CD8-positive, alpha-beta memory T cell (primary cell): ENCODE measurements at places on chromosomes 1 and 21.

DNA sequence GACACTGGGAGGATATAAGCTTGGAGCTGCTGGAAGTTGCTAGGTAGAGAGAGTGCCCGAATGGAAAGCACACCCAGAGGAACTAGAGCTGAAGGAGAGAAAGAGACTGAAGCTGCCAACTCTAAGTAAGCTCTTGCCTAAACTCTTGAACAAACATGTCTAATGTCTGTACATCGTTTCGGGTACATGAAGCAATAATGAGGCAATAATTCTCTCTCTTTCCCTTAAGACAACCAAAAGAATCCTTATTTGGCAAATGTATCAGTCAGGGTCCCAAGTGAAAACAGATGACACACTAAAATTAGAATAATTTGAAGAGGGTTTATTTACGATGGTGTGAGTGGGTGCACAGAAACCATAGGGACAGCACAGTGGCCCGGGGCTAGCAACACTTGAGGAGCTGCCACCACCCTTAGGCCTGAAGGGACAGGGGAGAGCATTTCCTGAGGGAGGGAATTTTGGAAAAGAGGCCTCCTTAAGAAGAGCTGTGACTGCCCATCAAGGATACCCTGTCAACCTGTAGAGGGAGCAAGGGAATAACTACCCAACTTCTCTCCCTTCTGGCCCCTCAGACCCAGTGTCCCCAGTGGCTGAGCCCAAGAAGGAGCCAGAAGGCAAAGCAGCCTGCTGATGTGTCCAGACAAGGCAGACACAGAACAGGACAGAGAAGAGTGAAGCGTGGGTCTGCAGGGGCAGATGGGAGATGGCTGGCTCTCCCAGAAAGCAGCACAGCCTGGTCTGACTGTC lies 36.1 kb upstream of the KHDRBS1 start:
- DNase-seq, result no peak

DNA sequence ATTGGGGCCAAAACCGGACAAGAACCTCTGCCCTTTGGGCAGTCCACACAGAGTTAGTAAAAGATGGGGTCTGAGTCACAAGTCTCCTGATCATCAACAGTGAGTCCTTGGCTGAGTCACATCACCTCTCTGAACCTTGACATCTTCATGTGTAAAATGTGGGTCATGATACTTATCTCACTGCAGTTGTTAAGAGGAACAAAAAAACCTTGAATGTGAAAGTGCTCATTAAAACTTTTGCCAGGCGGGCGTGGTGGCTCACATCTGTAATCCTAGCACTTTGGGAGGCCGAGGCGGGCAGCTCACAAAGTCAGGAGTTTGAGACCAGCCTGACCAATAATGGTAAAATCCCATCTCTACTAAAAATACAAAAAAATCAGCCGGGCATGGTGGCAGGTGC lies 15.7 kb downstream of the S100A16 start:
- no peak for DNase-seq

- DNase-seq, result no peak
Measured at GRCh38 chr1:233114860-233115259, 164.4 kb downstream of the NTPCR start.

DNA sequence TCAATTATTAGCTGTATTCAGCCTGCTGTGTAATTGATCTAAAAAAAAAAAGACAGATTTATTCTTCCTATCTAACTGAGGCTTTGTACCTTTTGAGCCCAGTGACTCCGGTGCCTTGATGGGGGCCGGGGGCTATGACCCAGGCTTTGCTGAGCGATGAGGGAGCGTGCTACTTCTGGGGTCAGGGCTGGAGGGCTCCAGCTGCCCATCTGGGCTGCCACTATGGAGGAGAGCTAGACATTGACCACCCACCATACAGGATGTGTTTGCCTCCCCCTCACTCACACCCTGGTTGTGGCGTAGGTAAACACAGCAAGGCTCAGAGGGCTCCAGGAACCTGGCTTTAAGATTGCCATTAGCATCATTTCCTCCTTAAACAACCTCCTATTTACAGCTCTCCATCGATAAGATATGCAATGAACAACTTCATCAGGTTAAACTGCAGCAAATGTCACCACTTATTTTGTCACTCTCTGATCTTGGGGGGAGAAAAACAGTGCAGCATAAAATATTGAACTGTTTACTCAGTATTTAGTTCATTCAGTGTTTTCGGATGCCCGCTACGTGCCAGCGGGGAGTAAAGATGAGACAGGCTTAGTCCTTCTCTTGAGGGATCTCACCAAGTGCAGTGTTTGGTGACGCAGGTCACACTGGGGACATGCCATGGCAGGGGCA lies 231.6 kb downstream of the KIF26B start:
- no peak for DNase-seq

DNA sequence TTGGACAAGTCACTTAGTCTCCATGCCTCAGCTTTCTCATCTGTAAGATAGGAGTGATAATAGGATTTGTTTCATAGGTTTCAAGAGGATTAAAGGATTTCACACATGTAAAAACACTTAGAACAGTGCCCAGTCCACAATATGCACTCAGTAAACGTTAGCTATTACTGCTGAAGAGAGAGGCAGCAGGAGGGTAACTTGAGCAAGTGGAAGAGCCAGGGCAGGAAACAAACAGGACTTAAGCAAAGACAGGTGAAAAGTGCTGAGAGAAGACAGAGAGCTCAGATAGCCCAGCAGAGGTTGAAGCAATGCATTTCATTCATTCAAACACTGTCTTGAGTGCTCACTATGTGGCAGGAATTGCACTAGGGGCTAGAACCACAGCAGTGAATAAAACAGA lies 21.1 kb upstream of the H3-3A start:
- DNase-seq, result no peak

GRCh38 chr1:93750955-93751354 lies 69.3 kb upstream of the BCAR3 start:
- no peak for DNase-seq

DNA sequence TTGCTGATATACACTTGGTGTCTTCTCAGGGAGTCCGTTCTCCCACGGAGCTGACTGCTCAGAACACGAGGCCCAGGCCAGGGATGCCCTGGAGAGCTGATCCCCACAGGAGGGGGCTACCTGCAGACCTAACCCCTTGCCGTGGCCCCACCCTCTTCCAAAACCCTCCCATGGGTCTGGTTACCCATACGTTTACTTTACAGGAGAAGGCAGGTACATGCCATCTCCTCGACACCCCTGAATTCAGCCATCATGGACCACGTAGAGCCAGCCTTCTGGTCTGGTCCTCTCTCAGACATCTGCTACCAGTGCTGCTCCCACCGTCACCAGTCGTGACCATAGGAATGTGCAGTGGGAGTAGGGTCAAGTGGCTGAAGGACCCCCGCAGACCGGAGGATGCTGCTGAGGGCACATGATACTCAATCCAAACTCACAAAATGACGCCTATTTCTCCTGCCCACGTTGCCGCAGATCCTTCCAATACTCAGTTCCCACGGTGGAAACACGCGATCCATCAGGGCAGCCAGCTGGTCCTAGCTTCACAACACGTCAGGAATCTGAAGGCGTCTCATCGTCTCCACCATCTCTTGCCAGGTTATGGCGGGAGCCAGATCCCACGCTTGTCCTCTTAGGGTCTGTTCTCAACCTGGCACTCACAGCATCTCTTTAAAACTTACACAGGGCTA lies 26.7 kb downstream of the PGBD5 start:
- DNase-seq, result no peak

- no peak for DNase-seq
Measured at GRCh38 chr21:45364468-45365185, 40.3 kb upstream of the COL18A1 start.

DNA sequence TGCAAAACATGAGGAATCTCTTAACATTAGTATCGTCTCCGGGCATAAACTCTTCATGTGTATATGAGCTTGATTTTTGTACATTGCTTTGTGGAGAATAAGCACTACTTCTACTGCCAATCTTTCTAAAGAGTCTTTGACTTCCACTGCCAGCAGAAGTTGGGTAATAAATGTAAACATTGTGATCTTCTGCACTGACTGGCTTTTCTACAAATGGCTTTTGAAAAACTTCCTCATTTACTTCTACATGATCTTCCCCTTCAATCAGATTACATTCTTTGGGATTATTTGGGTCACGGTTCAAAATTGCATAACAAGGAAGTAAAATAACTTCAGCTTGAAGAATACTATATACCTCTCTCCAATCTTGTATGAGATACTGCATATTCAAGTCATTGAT lies 30.4 kb upstream of the SLC44A5 start:
- no peak for DNase-seq

DNA sequence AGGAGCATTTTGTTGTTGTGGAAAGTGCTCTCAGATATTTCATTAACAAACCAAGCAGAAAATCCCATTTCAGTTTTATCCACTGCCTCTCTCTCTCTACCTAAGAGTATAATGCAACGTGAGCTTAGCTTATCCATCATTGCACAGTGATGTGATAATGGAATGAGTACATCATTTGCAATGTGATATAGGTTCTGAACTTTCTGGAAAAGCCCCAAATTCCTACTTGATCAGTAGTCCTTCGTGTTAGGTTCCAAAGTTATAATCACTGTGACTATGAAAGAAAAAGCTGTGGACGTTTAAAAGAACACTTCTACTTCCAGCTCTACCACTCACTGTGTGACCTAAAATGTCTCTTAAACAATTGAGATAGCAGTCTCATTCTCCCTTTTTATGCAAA lies 76.4 kb upstream of the PRMT6 start:
- no peak for DNase-seq

DNA sequence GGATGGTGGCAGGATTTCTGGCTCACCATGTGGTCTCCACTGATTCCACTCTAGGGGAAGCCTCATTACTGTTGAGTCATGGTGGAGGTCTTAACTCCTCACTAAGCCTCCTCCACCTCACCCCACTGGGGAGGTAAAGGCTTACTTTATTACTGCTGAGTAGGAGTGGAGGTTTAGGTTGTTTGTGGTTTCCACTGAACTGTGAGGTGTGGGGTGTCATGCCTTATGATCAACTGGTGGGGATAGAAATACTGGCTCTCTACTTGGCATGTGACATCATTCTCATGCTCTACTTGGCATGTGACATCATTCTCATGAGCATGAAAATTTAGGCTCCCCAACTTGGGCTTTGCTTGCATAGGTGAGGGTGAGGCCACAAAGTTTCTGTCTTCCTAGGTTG lies 35.6 kb downstream of the COL6A1 start:
- no peak for DNase-seq

DNA sequence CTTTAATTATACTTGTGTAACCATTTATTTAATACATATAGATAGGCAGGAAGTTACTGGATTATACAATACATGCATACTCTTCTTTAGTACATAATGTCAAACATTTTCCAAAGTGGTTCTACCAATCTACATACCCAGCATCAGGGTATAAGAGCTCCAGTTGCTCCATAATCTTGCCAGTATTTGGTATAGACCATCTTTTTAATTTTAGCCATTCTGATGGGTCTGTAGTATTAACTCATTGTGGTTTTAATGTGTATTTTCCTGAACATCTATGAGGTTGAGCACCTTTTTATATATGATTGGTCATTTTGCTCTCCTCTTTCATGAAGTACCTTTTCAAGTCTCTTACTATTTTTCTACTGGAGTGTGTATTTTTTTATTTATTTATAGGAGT lies 32.1 kb downstream of the EBNA1BP2 start:
- DNase-seq, result no peak

DNA sequence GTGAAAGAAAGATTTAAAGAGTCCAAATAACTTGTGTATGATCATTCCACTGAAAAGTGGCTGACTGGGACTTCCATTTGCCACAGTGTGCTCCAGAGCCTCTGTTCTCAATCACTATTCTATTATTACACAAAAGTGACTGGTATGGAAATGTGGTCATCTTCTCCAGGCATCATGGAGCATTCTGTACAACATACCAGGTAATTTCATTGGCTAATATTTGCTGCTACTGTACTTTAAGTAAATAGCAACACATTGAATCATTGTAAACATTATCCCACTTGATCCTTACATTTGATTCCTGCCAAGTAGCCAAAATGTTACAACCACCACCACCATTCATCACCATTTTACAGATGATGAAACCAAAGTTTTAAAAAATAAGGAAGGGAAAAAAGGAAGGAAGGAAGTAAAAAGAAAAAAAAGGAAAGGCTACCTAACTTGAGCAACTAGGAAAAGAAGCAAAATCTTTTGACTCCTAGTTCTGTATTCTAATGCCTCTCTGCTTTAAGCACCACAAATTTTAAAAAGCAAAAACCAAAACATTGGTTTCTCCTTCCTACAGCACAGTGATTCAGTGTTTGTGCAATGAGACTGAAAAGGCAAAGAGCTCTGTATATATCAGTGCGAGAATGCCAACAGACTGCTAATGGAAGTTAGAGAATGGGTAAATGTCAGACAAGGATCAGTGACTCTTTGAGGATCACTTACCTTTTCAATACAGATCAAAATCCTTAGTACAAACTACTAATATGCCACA lies 361.4 kb upstream of the PTBP2 start:
- no peak for DNase-seq

DNA sequence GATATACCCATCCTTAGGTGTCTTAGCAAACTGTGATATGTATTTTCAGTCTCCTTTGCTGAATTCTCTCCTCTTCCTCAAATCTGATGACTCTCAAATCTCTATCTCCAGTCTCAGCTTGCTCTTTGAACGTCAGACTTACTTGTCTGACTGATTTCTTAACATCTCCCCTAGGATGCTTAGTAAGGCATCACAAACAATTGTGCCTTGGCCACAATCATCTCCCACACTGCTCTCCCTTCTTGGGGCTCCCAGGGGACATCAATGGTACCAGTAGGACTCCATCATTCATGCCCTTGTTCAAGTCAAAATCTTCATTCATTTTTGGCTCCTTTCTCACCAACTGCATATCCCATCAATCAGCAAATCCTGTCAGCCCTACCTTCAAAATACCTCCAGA lies 42.0 kb downstream of the GNG12 start:
- no peak for DNase-seq

DNA sequence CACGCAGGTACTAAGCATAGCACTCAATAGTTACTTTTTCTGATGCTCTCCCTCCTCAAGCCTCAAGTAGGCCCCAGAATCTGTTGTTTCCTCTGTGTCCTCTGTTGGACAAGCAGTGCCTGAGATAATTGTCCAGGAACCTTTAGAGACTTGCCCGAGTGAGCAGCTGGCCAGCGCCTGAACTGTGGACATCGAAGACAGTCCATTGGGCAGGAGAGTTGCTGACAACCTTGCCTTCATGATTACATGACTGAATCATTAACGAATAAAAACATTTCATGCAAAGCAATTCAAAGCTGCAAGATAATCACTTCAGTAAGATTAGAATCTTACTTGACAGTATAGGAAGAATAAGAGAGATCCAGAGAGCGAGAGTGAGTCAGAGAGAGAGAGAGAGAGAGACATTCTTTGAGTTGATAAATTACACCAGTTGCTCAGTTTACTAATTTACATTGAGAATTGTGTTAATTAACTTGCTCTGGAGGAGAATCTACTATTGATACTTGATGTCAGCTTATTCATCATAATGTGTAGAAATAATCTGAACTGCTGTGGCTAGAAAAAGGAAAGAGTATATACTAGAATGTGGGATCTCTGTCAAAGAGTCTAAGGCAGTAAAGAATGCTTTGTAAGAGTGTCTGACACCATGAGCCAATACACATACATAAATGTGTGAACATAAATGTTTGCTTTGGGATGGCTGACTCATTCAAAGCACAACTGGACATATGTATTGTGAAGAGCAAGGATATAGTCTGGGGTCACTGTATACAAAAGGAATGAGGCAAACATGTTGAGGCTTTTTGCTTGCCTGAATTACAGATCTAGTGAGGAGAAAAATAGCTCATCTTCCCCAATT lies 216.0 kb downstream of the ZNF326 start:
- no peak for DNase-seq
